HFF-Myc (cell line): ENCODE measurements at places on chromosomes 7 and 10.

DNA sequence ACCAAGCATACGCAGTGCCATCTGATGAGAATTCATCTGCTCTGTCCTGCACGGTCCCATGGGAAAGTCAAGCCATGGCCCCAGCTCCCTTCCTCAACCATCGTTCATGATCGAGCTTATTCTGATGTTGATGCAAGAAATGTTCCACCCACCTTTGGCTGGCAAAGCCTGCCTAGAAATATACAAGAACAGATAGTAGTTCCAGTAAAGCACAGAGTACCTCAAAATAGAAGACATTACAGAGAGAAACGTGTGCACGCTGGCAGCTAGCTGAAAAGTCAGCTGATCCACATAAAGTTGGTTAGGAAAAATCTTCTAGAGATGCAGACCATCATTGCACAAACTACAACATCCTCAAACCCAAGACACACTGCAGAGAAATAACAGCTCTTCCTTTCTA, 127.0 kb downstream of the PTPRN2 start:
- DNase-seq, result no peak

GRCh38 chr10:123970207-123970926, 78.8 kb upstream of the CPXM2 start:
- DNase-seq, result no peak

- DNase-seq, result no peak
Measured at GRCh38 chr10:35327790-35328403, 8.4 kb upstream of the CCNY start.

DNA sequence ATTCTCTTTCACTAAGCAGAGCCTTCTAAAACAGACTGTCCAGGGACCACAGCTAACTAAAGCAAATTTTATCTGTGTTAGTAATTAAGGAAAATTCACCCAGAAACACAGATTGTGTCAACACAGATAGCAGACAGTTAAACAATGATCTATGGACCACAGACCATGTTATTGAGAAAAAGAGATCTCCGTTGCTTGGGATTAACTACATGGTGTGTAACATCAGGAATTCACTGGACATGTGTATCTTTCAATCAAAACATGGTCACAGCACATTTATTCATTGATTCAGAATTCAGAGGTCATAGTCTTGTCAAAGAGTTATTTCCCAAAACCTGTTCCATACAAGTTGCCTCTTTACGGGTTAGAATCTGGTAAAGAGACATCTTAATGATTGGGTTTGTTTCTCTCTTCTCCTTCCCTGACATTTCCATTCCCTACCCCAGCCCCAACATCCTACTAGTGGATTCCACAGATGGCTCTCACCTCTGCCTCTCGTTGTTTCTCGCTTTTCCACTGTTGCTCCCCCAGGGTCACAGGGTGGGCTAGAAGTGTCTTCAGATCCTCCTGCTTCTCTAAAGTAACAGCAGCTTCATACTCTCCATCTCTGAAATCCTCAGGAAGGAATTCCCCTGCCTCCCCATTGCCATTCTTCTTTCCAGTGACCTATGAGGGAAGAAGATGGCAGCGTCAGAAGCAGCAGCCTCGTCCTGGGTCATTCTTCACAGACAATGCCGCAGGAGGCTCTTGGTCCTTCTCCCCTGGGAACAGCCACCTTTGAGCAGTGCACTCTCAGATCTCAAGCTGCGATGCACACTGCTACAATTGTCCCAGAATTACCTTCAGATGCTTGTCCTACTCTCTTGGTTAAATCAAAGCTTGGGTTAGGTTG, 958 bp downstream of the ANKRD1 start:
- no peak for DNase-seq

- DNase-seq, result no peak
Measured at GRCh38 chr10:66284621-66285020, 641.2 kb upstream of the LRRTM3 start.

- DNase-seq, result no peak
Measured at GRCh38 chr7:157991351-157991750, 596.3 kb downstream of the PTPRN2 start.

DNA sequence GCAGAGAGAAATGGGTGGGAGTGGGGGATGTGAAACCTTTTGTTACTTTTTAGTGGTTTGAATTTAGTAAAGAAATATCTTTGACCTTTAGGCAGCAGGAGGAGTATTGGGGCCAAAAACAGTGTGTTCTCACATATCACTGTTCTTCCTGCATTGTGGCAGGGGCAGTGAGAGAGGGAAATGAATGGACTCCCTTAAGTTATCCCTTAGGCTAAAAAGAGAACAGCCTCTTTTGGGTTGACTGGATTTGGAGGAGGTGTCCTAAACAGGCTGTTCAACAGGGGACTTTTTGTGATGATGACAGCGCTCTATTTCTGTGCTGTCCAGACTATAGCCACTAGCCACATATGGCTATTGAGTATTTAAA, 22.3 kb downstream of the ZNF775 start:
- DNase-seq, result no peak

DNA sequence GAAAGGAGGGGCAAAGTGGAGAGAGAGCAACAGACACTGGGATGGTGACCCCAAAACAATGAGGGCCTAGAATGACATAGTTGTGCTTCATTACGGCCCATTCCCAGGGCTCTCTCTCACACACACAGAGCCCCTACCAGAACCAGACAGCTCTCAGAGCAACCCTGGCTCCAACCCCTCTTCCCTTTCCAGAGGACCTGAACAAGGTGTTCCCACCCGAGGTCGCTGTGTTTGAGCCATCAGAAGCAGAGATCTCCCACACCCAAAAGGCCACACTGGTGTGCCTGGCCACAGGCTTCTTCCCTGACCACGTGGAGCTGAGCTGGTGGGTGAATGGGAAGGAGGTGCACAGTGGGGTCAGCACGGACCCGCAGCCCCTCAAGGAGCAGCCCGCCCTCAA, 20.7 kb downstream of the PRSS2 start:
- no peak for DNase-seq

GRCh38 chr10:4498711-4499251, 327.2 kb upstream of the AKR1E2 start:
- DNase-seq, result peak; percentile 85

DNA sequence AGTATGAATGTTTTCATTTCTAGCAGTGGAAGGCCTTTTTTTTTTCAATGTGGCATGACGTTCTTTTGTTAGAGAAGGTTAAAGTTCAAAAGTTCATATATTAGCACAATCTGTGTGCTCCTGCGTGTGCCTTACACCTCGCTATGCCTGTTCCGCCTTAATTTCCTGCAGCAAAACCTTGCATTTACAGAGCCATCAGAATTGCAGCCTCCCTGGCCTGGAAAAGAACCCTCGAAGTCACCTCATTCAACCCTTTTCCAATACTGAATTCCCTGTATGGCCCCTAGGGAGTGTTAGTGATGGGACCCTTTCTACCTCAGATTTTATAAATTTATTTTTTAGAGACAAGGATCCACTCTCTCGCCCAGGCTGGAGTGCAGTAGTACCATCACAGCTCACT, 103.5 kb upstream of the ZNF438 start:
- no peak for DNase-seq

GRCh38 chr7:135321556-135321955, 87.9 kb downstream of the STRA8 start:
- no peak for DNase-seq

GRCh38 chr10:113865901-113866300, 11.4 kb downstream of the NHLRC2 start:
- DNase-seq, result no peak

GRCh38 chr10:130336617-130337304, 200.6 kb downstream of the GLRX3 start:
- no peak for DNase-seq

GRCh38 chr10:104254493-104255310, at the start of gene GSTO1:
Gene GSTO1, plus strand, starts transcription at chr10:104254892. Its CDS starts 37 bp downstream, at chr10:104254929.
- no peak for DNase-seq

- DNase-seq, result no peak
Measured at GRCh38 chr10:109411917-109412316, 511.4 kb downstream of the XPNPEP1 start.

DNA sequence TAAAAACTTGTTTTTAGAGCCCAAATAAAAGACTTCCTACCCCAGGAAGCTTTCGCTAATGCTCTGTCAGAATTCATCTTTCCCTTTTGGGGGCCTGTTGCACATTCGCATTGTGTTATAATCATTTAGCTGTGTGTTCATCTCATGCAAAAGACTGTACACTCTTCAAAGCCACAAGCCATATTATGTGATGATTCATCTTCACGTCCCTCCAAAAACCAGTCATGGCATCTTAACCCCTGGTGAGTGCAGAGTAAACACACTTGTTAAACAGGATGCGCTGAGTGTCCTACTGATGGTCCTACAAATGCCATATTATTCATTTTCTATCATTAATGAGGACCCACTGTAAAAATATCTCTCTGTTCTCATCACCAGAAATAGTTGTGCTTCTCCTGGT, 235.4 kb downstream of the KIAA1217 start:
- peak; percentile 87 for DNase-seq

GRCh38 chr10:16673443-16673842, 143.8 kb downstream of the RSU1 start:
- peak; percentile 2 for DNase-seq

- DNase-seq, result no peak
Measured at GRCh38 chr7:73908123-73908611, 47.2 kb downstream of the TMEM270 start.

GRCh38 chr10:1548596-1548995, 188.7 kb downstream of the ADARB2 start:
- DNase-seq, result no peak

GRCh38 chr7:134845461-134845860, 66.0 kb downstream of the CALD1 start:
- no peak for DNase-seq

- peak; percentile 30 for DNase-seq
Measured at GRCh38 chr7:45435846-45436245, 138.3 kb upstream of the ADCY1 start.

- DNase-seq, result peak; percentile 70
Measured at GRCh38 chr10:29535012-29535777, 99.6 kb downstream of the SVIL start.

DNA sequence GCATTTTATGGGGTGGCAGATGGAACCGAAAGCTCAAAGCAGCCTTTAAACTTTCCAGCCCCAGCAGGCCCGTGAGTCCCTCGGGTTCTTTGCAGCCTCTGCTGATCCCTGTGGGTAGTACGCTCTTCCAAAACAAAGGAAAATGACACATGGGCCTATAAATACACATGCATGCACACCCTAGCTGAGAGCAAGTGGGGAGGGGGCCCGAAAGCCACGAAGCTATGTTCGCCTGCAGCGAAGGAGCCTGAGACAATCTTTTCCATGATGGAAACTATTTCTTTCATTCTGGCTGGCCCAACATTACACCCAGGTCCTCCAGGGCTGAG, 32.2 kb downstream of the CALML5 start:
- no peak for DNase-seq

DNA sequence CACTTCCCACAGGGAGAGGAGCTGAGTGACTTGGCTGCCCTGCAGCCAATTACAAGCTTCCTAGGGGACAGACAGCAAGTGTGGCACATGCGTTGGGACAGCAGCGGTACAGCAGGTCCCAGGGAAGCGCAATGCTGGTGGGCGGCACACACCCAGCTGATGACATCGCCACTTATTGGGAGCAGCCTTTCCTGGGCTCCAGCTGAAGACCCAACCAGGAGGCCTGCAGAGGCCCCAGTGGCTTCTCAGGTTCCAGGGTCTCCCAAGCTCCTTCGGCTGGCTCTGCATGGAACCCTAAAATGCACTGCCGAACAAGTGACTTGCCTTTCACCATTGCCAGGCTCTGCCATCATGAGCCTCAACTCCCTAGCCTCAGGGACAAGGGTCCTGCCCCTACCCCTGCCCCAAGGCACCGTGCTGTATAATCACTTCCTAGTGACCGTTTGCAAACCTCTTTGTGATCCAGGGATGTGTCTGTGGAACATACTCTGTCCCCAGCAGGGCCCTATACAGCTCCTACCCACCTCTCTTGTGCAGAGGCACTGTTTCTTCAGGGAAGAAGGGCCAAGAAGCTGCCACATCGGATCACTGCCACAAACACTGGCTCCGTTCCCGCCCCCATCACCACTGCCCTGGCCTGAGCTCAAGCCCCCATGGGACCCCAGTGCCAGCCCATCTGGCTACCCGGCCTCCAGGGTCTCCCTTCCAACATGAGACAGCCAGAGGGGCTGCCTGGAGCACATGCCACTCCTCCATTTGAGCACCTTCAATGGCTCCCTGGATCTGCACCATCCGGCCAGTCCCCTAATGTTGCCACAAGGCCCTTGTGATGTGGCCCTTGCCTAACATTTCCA, 19.3 kb upstream of the SLIT1 start:
- no peak for DNase-seq

DNA sequence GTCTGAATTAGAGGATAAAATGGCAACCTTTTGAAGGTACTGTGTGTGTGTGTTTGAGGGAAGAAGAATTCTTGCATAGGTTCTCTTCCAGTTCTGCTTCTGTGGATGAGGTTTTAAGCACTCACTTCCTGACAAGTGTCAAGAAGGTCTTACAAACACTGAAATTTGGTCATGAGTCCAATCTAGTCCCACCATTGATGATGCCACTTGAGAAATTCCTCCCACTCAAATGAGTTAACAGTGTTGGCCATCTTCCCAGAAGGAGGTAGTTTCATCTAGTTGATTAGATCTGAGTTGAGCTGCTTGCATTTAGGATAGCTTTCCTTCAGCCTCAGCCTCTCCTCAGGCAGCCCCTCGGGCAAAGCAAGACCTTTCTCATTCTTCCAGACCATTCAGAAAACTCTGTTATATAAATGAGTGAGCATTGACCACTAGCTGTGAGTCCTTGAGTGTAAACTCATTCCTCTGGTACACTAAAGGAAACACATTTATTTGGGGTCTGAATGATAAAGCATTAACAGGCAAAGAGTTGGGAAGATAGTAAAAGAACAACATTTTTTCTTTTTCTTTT, 189.5 kb downstream of the TRIL start:
- DNase-seq, result no peak

- peak; percentile 65 for DNase-seq
Measured at GRCh38 chr10:70880077-70880534, 8.3 kb downstream of the PCBD1 start.

- no peak for DNase-seq
Measured at GRCh38 chr10:76175533-76176165, 744.2 kb downstream of the LRMDA start.

GRCh38 chr10:23338155-23338828, 6.3 kb downstream of the C10orf67 start:
- no peak for DNase-seq

DNA sequence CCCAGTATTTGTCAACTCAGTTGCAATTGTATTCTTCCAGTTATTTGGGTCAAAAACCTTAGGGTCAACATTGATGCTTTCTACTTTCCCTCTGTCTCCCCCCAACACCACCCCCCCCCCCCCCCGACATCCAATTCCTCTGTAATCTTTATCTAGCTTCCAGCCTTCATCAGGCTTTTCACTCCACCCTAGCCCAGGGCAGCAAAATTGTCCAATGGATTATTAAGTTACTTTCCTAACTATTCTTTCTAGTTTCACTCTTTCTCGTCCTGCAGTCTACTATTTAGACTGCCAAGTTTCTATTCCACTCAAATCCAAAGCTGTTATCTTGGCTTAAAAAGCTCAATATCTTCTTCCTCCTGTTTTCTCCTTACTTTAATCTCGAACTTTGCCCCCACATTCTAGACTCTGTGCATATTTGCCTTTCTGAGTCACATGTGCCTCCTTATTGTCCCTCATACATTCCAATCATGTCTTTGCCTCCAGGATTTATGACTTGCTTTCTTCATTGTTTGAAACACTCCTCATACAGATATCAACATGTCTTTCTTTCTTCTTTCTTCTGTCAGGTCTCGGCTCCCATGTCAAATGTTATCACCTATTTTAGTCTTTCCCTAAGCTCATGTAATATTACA, 196.6 kb upstream of the TMEM196 start:
- no peak for DNase-seq

- no peak for DNase-seq
Measured at GRCh38 chr10:114288424-114289095, 49.5 kb downstream of the VWA2 start.
